GM06990 (cell line): ENCODE measurements at places on chromosomes 3 and 15.

GRCh38 chr3:146625186-146625775 is 20.1 kb upstream of the PLSCR5 start:
- no peak for DNase-seq

DNA sequence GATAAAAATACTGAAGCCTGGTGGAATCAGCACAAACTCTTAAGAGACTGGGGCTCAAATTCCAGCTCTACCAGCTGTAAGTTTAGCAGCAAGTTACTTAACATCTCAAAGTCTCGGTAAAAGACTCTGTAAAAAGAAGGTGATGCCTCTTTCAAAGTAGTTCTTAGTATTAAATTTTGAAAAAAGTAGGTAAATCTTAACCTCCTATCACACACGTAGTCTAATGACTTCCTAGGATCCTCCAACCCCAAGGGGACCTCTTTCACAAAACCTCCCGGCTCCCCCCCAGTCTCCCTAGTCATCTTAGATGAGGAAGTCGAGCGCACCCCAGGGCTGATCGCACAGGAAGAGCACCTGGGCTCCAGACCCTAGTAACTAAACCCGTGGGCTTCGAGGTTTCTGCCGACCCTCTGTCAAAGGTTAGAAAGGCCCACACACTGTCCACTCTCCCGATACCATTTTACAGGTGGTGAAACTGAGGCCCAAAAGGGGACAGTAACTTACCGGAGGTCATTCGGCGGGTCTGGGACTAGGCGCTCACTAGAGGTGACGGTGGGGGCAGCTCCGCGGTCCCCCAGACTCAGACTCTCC is 427 bp downstream of the MBD4 start:
- no peak for DNase-seq

DNA sequence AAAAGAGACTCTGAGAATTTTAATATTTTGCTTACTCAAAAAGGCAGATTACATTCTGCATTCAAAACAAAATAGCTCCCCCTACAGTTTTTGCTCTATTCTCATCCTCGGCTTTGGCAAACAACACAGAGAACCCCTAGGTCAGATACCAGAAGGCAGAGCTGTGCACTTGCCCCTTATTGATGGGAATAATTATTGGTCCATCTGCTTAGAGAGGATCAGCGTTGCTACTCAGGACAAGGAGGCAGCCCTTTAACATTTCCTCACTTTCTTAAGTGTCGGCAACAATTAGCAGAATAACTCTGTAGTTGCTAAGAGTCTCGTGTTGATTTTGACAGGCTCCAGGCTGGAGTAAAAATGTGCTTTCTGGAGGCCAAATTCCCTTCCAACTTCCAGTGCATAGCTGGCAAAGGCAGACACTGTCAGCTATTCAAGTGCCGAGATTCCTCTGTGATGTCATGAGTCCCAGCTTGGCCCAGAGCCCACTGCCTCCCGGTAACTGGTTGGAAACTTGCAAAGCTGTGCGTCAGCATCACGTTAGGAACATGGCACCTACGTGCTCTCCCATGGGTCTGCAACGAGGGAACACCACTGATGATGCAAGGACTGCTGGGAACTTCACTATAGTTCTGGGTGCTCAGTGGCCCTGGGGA is 482.7 kb upstream of the ADAMTS9 start:
- no peak for DNase-seq

DNA sequence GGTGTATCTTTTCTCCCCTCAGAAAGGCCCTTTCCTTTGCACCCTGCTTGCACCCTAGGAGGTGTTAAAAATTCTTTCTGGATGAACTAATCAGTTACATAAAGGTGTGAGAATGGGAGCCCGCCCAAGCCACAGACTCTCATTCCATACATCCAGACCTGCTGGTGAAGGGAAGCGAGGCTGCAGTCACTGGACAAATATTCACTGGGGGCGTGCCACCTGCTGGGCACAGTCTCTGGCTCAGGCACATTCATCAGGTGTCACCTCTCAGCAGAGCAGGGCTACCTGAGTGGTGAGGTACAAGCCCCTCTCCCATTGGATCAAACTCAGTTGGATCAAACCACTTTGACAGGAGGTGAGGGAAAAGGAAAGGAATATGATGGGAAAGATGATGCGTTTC is 52.0 kb downstream of the NTRK3 start:
- DNase-seq: no peak

DNA sequence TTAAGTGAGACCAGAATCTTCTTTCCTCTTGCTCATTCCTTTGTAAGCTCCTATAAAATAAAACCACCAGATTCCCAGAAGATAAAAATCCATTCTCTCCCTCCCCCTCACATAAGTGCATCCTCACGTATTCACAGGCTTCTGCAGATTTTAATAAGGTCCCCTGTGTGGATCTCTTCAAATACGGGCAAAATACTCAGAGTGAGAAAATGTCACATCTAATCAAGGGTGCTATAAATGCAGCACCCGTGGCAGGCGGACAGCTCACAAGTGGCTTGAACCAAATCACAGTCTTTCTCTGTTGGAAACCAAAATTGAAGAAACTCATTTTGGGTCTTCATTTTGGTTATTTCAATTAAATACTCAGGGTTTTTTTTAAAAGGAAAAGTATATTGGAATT is 212.9 kb upstream of the CMC1 start:
- DNase-seq: no peak

DNA sequence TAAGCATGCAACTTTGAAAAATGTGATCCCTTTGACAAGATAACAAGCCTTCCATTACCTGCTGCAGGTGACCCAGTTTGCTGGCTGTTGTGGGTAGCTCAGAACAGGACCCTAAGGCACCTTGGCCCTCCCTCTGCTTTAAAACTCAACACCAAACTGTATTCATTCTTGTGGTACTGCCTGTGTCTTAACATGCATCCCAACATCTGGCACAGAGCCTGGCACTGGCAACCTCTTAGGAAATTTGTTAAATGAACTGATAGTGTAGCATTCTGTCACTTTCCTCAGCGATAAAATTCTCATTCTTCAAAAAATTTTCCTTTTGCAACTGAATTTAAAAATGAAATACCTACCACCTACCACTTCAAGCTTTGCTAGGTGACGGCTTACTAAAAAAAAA is 287.3 kb upstream of the ADAMTS9 start:
- no peak for DNase-seq

GRCh38 chr3:131591394-131592014 is 88.7 kb upstream of the MRPL3 start:
- DNase-seq: no peak

- no peak for DNase-seq
Observed at GRCh38 chr3:169310184-169310939, 353.1 kb downstream of the MECOM start.

DNA sequence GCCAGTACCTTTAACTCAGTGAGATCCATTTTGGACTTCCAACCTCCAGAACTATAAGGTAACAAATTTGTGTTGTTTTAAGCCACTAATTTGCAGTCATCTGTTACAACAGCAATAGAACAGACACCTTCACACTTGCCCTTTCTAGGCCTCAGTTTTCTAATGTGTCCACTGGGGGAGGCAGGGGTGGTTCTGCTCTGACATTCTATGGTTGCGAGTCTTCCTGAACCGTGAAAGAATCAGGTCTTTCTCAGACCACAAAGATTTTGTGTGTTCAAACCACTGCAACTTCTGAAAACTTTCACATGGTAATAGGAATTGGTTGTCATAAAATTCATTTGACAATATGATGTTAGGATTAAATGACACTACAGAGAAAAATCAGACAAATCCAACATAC is 26.8 kb upstream of the CSTA start:
- peak; percentile 65 for DNase-seq

DNA sequence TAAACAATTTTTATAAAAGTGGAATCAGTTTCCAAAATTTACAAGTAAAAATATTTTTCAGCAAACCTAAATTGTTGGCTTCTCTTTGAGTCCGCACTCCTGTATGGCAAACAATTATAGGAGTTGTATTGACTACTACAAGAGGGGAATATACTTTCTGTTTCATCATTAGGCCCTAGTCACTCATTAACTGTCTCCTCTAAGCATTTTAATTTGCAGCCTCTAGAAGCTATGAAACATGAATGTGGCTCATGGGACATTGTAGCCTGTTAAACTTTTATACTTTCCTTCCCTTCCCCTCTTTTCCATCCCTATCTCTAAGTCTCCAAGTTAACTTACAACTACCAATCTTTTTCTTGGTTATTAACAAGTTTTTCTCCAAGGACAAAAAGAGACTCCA is 58.9 kb upstream of the CBLB start:
- no peak for DNase-seq

- DNase-seq: no peak
Observed at GRCh38 chr15:85702321-85703101, 92.2 kb downstream of the KLHL25 start.

DNA sequence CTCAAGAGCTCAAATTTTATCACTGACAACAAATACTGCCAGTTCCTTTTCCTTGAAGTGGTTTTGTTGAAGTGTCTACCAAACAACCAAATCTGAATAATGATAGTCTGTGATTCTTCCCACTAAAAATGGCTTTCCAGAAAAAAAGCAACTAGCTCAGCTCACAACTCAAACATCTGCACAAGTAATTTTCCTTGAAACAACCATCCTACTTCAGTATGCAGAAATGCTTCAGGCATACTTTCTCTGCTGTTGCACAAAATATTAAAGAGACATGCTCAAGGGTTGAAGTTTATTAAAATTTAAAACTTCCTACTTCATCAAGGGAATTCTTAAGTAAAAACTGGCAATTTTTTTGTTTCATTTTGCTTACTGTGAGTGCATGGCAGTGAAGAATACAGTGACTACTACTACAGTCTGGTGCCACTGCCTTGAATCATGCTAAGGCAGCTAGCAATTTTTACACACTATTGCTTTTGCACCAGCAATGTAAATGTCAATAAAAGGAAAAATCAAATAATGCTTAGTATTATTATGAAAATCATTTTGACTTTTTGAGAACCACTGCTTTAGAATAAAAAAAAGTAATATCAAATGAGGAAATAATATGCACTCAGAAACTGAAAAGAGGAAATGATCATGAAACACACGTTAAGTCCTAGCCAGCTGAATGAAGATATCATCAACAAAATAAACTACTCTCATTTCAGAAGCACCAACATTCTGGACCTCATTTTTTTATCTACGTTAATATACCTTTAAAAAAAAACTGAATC is 33.6 kb downstream of the VPS13C start:
- DNase-seq: no peak

- no peak for DNase-seq
Observed at GRCh38 chr15:52158084-52158765, 33.0 kb downstream of the GNB5 start.

GRCh38 chr3:42696356-42697288 is 6.0 kb downstream of the HHATL start:
- DNase-seq: no peak

DNA sequence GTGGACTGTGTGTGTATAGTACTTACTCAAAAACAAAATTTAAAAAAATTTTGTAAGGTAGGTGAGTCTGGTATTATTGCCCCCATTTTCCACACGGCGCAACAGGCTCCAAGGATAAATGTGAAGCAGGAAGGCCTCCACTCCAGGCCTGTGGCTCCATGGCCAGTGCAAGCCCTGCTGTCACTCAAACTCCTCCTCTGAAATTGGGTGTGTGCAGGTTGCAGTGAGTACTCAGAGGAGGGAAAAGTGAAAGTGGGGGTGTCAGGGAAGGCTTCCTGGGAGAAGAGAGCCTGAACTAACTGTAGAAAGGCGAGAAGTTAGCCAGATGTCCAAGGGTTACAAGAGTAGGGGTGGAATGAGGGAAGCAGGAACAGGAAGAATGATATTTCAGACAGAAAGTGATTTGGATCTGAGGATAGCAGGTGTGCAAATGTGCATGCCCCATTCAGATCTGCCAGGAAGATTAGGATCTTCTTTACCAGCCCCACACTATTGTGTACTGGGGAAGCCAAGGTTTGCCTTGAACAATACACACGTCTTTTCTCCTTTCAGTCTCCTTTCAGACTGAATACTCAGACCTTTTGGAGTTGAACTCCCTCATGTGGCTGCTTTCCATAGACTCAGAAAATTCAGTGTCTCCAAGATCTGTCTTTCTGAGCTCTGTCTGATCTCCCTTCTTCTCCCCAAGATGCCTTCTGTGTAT is 48.7 kb upstream of the RYK start:
- DNase-seq: no peak

DNA sequence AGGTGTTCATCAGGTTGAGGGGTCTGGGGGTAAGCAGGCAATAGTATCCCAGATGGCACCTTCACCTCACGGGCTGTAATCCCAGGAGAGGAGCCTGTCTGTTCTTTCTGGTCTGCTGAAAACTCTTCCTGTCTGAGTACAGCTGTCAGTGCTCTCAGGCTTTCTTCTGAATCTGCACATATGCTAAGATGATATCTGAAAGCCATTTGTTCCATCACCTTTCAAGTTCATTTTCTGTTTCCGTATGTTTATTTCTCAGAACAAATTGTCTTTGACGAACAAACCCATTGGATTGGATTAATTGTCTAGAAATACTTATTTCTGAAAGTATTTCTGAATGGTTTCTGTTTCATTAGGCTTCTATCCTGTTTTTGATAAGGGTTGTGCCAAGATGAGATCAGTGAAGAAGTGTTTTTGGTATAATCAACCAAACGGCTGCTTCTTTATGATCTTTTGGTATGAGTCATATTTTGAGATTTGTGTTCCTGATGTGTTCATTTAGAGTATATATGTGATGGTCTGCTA is 13.3 kb downstream of the ZNF592 start:
- DNase-seq: peak; percentile 30

DNA sequence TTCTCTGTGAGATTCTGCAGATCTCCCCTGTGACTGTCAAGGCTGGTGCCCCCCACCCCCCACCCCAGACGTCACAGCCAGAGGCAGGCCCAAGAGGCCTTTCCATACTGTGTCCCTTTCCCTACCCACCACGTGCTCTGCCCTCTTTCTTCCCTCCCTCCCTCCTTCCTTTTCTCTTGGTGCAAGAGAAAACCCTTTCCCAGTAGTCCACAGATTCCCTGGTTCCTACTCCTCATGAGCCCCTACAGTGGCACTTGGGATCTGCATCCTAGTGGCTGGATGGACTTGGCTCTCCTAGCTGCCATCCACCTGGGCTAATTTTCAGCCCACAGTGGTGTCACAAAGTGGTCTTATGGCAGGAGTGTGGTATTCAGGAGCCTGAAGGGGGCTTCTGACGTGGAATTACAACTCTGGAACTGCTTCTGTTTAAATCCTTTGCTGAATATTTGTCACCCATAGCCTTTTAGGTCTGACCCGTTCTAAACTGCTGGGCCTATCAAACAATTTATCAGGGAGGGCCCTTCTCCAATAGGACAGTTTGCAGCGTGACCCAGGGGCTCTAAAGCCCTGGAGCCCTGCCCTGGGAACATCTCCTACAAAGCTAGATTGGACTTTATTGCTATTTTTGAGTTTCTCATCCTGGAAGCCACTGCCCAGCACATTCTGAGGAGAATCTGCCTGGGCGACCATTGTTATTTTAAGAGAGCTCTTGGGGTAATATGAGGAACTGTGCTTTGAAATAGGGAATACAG is 35.3 kb downstream of the KLF13 start:
- no peak for DNase-seq

DNA sequence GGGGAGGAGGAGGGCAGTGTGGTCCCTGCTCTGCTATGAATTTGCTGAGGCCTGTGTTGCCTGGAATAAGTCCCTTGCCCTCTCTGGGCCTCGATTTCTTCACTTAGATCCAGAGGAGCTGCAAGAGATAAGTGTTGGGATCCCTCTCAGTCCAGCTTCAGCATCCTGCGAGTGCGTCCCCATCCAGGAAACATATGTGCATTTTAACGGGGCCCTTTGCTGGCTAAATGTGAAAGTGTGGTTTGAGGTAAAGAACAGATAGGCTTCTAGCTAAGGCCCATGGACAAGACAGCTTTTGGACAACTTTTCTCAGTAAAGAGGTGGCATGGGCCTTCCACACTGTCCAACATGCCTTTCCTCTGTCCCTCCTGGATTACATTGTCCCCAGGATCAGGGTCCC is 26.5 kb downstream of the RPLP1 start:
- DNase-seq: no peak
